ENCODE measurements at places on chromosomes 12 and 14.

- DNase-seq: no peak
These were observed at the start of gene GSC for GRCh38 chr14:94769391-94770250. Gene GSC (minus strand): TSS chr14:94770113. CDS start chr14:94770015, 98 bp downstream.

DNA sequence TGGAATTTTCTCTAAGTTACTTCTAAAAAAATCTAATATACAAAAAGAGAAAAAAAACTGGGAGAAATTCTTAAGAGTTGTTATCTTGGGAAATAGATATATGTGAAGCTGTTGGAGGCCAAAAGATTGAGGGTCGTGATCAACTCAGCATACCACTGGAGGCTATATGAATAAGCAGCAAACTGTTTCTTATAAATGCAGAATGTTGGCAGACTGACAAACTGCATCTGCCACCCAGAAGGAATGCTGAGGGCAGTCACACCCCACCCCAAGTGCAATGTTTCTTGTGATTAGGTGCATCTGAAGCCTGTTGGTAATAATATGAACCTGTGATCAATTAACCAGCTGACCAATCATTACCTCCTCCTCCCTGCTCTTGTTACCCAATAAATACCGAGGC is 818.6 kb upstream of the MGAT4C start:
- no peak for DNase-seq

DNA sequence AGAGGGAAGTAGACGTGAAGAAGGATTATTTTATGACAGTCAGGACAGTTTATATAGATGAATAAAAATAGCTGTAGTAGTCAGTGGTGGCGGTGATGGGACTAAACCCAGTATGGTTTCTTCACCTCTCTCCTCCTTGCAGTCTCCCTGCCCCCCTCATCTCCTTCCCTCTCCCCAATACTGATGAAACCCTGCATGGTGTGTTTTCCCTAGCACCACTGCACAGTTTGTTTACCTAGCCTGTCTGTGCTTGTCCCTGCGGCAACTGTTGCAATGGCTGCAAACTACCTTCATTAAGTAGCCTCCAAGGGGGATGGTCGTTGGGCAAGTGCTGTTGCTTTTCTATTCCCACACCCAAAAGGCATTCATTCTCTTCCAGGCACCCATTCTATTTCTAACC is 14.7 kb downstream of the PCBP2 start:
- no peak for DNase-seq

GRCh38 chr12:80100591-80100990 is 1.3 kb downstream of the OTOGL start:
- DNase-seq: no peak

DNA sequence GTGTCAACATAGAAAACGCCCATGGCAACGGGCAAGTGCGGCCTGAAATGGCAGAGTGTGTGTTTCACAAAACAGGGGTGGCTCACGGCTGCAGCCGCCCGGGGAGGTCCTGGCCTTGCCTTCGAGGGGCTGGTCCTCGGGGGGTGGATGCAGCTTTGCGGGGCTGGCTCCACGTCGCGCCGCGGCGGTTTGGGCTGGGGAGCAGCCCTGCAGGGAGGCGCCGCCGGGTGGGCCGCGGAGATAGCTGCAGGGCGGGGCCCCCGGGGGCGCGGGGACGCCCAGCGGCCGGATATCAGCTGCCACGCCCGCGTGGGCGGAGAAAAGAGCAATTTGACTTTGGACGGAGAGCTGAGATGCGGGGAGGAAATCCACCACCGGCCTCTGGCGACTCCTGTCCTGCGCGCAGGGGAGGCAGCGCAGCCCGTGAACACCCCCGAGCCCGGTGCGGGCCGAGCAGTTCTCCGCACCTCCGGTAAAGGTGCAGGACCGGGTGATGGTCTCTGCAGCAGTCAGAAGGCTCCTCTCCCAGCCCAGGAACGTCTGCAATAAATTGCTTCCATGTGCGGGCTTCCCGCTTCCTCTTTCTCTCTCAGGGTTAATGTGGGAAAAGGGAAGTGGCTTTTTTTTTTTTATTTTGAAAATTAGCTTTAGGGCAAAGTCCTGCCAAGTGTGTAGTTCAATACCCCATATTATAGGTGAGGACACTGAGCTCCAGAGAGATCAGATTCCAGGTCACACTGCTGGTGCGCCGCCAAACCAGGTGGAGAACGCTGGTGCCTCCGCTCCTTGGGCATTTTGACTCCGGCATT is 110.5 kb downstream of the ARF6 start:
- peak; percentile 89 for DNase-seq

DNA sequence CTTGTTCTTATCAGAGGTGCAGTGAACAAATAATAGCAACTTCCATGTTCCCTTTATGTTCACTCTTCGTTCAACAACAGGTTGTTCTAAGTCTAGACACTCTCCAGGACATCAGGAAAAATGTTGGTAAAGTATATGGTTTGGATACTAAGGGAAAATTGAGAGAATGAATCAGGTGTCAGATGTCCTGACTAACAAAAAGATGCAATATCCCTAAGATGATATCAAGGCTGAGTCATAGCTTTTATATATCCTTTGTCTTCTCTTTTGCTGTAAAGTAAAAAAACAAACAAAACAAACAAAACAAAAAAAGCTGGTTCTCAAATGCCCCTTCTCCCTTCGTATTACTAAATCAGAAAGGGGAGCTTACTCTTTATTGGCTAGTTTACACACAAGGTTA is 11.1 kb downstream of the GLIPR1L1 start:
- DNase-seq: no peak

- no peak for DNase-seq
These were observed 225.1 kb upstream of the CRY1 start for GRCh38 chr12:107318556-107318805.

GRCh38 chr14:92747701-92748258 is 647 bp downstream of the LGMN start:
- peak; percentile 22 for DNase-seq

DNA sequence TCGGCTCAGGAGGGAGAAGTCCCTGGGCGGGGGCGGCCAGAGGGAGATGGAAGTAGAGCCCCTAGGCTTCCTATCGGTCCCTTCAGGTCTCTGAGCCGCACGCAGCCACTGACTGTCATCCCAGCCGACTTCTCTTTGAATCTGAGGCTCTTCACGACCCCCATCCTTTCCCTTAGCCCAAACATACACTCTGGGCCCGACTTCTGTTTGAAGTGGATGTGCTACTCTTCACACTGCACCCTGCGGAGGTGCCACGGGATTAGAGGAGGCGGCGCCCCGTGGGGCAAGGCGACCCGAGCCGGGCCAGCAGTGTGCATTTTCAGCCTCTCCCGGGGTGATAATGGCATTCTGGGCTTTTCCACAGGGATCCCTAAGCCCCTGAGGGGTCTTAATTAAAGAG is 6.0 kb upstream of the DACT1 start:
- DNase-seq: no peak

DNA sequence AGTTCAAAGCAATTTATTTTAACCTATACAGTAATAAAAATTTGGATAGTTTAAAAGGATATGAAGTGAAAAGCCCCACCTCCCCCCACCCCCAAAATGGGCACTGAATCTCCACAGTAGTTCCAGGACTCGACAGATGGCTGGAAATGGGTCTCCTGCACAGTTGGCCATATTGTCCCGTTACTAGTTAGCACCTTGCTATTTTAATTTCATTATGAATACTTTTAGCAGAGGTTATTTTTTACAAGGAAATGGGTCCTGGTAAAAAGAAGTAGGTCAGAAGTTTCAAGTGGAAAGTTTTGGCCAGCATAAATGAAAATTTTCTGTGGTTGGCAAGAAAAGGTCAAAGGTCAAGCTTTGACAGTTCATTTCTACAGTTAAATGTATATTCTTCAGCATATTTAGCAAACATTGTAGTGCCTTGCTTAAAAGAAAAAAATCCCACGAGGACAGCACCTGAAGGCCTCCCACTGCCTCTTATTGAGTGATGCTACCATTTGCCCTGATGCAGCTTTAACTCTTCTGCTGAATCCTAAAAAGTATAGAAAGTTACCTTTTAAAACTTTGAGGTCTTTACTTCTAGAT is 28.3 kb downstream of the MTHFD1 start:
- no peak for DNase-seq

DNA sequence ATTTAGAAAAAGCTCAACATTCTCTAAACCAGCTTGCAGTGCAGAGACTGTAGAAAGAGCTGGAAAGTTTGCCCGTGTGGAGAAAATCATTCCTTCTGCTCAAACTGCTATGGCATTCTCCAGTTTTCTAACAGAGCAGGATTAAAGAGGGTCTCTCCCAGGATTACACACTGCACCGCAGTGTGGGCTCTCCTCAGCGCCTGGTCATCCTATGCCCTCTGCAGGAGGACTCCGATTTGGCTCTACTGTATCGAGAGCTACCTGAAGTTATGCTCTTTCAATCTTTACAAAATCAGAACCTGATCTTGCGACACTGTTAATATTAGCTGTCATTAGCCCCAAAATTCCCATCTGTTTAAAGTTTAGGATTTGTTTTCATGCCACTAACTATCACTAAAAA is 33.0 kb downstream of the BHLHE41 start:
- DNase-seq: no peak

DNA sequence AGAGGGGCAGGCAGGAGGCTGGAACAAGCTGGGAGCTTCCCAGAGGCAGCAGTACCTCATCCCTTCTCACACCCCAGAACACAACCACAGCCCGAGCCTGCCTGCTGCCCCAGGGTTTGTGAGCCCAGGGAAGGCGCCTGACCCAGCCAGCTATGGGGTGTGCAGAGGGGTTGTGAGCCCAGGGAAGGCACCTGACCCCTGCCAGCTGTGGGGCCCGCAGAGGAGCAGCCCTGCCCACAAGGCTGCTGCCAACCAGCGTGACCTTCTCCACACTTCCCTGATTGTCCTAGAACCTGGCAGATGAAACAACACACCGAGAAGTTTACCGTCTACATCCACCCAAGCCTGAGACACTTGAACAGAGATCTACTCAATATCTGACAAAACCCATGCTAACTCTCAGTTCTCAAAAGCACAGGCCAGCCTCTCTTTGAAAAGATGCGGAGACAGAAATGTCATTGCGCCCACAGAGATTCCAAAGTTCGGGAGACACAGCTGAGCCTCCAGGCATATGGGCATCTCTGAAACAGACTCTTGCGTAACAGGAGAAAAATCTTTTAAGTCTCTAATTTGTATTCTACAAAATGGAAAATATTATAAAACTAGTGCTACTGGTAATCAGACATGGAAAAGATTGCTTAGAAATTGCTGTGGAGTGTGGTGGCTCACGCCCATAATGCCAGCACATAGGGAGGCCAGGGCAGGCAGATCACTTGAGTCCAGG is 47.3 kb downstream of the SFSWAP start:
- no peak for DNase-seq

DNA sequence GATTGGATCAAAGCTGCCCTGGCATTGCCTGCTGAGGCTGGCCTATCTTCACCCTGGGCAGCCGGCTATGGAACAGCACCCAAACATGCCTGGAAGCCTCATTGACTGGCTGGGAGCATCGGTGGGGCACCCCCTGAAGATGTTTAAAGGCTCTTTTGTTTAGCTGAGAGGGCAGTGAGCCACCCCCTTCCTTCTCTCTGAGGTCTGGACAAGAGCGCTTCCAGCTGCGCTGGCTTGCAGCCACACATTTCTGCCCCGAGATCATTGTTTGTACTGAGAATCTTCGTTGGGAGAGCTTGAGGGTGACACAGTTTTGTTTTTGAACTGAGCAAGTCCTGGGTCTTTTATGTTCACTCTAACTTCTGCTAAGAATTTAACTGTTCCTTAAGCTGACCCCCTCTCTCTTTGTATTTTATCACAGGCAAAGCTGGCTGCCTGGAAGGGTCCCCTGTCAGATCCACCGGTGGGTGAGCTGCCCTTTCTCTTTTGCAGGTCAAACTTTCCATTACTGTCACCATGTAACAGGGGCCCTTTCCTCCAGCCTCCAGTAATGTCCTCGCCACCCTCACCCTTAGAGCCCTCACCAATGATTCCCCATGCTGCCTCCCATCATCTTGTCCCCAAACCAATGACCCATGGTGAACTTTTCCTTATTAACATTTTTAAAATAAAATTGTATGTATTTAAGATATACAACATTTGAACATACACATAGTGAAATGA is 212.2 kb downstream of the KIF26A start:
- no peak for DNase-seq

GRCh38 chr12:52749827-52750226 is 27.3 kb downstream of the KRT76 start:
- DNase-seq: no peak

- DNase-seq: no peak
These were observed 20.6 kb upstream of the SNRPF start for GRCh38 chr12:95838125-95838524.

DNA sequence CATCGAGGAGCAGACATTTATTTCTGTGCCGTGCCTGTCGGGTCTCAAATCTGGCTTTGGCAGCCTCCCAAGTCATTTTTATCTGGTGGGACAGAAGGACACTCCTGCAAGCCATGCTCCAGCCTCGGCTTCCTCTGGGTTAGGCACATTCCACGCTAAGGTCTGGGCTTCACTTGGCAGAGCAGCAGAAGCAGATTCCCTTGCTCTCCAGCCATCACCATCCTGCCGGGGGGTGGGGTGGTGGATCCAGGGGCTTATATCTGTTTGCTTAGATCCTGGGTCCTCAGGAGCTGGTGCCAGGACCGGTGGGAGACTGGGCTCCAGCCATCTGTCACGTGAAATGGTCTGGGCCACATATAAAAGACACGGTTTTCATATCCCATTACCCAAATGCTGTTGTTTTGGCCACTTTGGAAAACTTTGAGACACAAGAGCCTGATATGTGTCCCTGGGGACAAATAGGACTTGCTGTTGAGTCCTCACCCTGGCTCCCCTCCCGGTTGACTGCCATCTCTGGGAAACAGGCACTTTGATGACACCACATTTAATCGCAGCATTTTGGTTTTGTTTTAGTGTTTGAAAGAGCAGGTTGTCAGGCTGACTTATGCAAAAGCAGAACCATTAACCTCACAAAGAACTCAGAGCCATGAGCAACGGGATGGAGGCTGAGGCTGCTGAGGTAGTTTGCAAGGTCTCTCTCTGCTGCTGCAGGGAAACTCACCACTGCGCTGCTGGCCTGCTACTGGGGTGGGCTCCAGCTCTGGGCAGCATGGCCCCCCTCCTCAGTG is 69.6 kb upstream of the PRMT8 start:
- DNase-seq: no peak

GRCh38 chr14:44914849-44915248 is 46.9 kb downstream of the KLHL28 start:
- no peak for DNase-seq

DNA sequence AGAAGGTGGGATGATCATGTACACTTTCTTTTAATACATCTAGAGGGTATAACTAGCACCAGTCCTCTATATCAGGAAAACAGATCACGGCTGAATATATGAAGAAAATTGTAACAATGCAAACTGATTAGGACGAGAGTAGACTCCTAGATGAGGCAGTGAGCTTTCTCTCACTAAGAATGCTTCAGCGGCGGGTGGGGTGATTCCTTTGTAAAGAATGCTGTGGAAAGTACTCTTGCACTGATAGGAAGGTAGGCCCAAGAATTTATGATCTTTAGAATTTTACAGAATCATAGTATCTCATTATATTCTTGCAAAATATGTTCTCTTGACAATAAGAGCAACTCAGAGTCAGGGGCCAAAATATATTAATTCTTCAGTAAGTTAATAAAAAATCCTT is 133.0 kb downstream of the LMNTD1 start:
- DNase-seq: no peak

DNA sequence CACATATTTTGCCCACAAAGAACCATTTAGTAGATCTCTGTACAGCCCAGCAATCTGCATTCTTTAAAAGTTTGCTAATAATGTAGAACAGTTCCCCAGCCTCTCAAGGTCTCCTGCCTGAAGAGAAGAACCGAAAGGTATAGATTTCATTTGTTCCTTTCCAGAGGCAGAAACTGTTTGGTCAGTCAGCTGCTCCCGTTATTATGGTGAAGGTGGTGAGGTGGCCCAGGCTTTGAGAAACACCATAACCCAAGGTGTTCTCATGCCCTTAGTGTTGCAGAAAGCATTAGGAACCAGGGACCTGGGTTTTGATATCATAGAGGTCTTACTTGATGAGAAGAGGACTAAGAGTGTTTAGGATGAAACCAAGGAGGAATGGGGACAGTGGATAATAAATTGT is 65.3 kb downstream of the SUSD6 start:
- DNase-seq: no peak
